ENCODE measurements at places on chromosomes 16 and 17.

DNA sequence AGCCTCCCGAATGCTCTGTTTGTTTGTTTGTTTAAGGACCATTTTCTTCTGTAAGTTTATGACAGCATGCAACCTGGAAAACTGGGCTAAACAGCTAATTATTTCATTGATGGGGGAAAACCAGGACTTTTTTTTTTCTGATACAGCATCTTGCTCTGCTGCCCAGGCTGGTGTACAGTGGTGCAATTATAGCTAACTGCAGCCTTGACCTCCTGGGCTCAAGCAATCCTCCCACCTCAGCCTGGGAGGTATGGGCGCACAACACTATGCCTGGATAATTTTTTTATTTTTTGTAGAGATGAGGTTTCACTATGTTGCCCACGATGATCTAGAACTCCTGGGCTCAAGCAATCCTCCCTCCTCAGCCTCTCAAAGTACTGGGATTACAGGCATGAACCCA, 37.3 kb downstream of the GPATCH8 start:
- no peak for DNase-seq

DNA sequence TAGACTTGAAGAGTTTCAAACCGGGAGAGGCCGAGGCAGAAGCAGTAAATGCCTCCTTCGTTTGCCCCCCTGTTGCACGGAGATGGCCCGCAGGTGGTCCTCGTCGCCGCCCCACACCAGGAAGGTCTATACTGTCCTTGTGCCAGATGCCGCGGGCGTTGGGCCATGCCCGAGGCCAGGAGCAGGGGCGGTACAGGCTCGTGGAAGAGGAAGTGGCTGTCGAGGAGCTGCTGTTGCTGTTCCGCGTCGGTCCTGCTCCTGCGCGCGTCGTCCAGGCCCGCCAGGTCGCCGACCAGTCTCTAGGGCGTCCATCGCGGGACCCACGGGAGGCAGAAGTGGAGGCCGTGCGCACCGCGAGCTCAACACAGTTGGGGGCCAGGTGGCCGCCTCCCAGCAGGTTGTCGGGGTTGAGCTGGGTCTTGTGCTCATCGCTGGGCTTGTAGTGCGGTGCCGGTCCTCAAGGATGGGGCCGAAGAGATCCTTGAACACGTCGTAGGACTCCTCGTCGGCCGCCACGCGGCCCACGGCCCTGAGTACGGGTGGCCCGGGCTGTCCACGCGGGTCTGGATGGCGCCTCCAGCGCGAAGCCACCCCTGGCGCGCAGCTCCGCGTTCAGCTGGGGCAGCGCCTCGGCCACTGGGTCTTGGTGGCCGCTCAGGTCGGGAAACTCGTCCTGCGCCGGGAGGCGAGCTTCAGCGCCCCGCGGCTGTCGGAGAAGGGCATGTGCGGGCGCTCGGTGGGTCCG, 13.1 kb upstream of the C16orf87 start:
- DNase-seq, result no peak

DNA sequence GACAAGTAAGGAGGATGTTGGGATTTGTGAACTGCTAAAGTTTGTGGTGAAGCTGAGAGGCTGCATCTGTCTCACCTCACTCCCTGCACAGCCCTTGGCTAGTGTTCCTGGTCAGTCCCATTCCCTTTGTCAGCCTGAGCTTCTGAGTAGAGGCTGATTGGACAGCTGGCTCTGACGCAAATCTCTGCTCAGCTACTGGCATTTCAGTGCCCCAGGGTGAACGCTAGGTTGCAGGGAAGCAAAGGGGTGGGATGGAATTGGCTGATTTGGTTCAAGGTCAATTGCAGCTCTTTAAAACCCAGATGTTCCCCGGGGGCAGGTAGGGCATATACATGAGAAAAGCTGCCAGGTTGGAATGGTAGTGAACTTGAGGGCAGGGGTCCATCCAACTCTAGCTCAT, 23.1 kb upstream of the CNOT1 start:
- DNase-seq, result peak; percentile 77

GRCh38 chr16:27969574-27969973, 93.9 kb downstream of the GSG1L start:
- DNase-seq, result no peak

GRCh38 chr17:49727380-49727779, 19.6 kb upstream of the SLC35B1 start:
- no peak for DNase-seq

DNA sequence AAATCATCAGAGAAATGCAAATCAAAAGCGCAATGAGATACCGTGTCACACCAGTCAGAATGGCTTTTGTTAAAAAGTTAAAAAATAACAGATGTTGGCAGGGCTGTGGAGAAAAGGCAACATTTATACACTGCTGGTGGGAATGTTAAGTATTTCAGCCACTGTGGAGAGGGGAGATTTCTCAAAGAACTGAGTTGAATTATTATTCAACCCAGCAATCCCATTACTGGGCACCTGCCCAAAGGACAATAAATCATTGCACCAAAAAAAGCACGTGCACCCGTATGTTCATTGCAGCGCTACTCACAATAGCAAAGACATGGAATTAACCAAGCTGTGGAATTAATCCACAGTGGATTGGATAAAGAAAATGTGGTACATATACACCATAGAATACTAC, 204.7 kb downstream of the HS3ST4 start:
- no peak for DNase-seq

DNA sequence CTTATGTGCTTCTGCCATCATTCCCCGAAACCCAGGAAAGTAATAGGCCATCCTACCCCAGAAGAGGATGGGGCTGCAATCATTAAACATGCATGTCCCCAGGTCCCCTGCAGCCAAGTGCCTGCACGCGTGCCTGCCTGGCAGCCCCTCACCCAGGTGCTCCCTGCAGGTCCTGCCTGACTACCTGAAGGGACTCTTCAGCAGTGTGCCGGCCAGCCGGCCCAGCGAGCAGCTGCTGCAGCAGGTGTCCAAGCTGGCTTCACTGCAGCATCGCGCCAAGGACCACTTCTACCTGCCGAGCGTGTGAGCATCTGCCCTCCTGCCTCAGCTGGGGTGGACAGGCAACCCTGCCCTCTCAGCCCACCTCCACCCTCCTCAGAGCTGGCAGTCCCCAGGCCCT, 16.2 kb upstream of the ALKBH5 start:
- no peak for DNase-seq

DNA sequence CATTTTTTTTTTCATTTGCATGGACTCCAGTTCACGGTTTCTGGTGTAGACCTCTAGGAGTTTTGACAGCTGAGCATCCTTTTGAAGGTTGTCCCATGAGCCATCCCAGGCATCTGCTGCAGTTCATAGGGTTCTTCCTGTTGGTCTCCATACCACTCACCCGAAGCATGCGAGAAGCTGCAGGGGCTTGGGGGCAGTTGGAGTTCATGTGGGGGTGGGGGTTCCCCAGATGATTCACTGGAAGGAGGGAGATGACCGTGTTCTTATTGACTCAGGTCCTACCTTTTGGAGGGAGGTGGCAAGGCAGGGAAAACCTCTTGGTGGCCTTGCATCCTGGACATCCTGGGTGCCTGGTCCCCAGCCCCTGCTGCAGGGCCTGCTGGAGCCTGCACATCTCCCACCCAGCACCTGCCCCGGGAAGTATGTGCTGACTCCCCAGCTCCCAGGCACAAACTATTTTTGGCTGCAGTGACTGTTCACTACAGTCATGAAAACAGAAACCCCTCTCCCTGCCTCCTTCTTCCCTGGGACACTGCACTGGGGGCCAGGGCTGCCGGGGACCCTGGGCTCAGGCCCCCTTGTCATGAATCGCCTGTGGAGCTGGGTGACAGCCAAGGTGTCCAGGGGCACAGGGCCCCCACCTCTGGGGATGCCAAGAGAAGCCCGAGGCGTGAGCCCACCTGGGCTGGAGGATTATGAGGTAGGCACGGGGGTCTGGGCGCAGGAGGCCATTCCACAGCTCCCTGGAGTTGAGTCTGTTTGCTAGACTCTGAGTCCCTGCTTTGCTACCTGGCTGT, 64.9 kb upstream of the LGALS9 start:
- no peak for DNase-seq

DNA sequence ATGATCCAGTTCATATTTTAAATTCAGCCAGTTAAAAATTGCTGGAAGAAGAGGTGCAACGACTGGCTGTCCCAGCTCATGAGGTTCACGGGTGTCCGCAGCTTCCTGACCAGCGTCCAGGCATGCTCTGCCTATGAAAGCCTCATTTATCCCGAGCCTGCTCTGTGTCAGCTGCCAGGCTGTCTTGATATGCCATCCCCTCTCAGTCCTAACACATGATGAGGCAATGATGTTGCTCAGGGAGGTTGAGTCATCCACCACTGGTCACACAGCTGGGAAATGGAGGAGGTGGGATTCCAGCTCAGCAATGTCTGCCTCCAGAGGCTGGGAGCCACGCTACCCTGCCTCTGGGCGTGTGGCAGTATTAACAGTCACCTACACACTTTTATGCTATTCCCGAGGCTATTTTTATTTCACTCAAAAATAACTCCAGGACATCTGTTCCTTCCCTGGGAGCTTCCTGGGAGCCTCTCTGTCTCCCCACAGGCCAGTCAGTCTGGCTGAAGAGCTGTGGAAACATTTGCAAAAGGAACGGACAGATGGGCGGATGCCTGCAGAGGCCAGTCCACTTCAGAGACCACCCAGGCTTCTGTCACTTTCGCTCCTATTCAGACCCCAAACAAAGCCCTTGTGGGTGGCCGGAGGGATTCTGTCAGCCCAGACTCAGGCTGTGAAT, 22.5 kb downstream of the RAB11FIP4 start:
- no peak for DNase-seq

DNA sequence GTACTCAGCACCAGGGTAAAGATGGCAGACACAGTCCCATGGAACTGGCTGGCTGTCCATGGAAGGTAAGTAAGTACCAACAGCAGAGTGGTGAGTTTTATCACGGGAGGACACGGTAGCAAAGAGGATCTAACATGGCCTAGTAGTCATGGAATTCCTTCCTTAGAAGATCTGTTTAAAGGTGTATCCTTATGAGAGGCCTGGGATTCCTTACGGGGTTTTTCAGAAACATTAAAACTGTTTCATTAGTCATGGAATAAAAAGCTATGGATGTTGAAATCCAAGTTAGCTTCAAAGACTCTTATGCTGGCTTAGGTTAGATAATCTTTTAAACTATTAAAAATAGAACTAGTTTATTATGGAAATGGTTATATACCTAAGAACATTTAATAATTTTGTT, 7.4 kb downstream of the FTO start:
- no peak for DNase-seq

GRCh38 chr16:35752012-35752772, 2292.8 kb downstream of the TP53TG3F start:
- no peak for DNase-seq

DNA sequence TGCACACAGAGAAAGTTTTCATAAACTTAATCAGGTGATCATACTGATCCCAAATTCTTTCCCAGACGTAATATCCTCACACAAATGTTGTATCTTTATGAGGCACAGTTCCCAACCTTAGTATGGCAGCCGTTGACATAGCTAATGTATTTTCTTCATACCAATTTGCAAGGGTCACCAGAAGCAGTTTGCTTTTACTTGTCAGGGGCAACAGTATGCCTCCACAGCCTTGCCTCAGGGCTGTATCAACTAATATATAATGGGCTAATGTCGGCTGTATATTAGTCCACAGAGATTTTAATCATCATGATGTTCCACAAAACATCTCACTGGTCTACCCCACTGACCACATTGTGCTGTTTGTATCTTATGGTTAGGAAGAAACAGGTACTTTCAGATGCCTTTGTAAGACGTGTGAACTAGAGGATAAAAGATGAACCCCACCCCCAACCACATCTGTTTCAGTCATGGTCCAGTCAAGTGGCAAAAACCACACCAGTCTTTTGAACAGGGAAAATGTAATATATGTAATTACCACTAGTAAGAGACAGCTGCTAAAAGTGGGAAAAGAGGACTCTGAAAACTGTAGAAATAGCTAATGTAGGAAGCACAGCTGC, 55.2 kb downstream of the GAN start:
- DNase-seq, result no peak

DNA sequence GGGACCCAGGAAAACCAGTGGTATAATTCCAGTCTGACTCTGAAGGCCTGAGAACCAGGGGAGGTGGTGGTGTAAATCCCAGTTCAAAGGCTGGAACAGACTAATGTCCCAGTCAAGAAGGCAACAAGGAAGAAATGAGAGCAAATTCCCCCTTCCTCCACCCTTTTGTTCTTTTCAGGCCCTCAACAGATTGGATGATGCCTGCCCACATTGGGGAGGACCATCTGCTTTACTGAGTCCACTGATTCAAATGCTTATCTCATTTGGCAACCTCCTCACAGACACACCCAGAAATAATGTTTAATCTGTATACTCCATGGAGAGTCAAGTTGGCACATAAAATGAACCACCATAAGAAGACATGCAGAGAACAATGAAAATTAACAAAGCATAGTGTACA, 61.9 kb upstream of the CRYM start:
- no peak for DNase-seq

GRCh38 chr16:85637808-85638647, 24.9 kb downstream of the GSE1 start:
- DNase-seq, result no peak

DNA sequence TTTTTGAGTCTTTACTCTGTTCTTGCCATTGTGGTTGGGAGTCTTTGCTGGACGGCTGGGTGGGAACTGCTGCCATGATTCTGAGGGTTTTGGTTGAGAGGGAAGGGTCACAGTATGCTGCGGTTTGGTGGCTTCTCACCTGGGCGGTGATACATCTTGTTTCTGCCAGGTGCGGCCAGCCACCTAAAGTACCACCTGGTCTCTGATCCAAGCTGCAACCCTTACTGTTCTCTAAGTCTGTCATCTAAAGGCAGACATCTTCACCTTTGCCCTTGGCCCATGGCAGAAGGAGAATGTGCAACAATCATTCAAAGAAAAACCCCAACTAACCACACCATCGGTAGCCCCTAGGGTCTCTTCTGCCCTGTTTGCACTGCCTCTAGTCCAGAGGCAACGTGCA, 19.6 kb upstream of the MPO start:
- DNase-seq, result no peak

- no peak for DNase-seq
These were observed 10.8 kb downstream of the KCTD5 start for GRCh38 chr16:2692948-2693651.

DNA sequence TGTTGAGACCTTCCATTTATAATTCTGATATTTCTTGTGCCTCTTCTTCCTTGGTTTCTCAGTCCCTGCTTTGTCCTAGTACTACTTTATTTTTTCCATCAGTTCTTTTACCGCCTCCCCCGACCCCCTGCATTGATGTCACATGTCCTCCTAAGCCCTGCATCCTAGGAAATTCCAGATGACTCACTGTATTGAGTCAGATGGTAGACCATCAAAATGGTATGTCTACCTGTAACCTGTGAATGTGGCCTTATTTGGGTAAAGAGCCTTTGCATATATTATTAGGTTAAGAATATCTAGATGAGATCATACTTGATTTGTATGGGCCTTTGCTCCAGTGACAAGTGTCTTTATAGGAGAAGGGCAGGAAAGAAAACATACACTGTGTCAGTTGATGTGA, 515.3 kb upstream of the CA10 start:
- DNase-seq, result no peak

- no peak for DNase-seq
These were observed 8.9 kb upstream of the ULK2 start for GRCh38 chr17:19876529-19877161.

GRCh38 chr16:66429290-66429962, 2.3 kb downstream of the BEAN1 start:
- DNase-seq, result peak; percentile 43

- DNase-seq, result no peak
These were observed 12.7 kb upstream of the DOC2B start for GRCh38 chr17:193841-194806.
